ENCODE measurements at places on chromosomes 11 and 22.

- DNase-seq = no peak
Measured at GRCh38 chr11:17845431-17845881, 110.9 kb downstream of the KCNC1 start.

- no peak for DNase-seq
Measured at GRCh38 chr22:31520051-31520450, 23.7 kb downstream of the SFI1 start.

DNA sequence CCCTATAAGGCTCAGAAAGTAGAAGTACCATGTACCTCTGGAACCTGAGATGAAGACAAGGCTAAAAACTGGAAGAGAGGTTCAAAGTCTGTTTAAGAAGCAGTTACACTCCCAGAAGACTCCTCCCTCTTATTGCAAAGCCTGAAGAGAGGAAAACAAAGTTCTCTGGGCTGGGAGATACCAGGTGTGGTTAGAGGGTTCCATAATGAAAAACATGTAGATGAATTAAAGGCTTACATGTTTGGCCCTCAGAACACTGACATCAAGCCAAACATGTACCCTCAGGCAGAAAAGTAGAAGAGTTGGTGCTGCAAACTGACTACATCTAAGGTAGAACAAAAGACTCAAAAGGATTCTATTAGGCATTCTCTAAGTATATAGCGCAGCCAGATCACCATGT is 205.3 kb downstream of the TTC28 start:
- no peak for DNase-seq

DNA sequence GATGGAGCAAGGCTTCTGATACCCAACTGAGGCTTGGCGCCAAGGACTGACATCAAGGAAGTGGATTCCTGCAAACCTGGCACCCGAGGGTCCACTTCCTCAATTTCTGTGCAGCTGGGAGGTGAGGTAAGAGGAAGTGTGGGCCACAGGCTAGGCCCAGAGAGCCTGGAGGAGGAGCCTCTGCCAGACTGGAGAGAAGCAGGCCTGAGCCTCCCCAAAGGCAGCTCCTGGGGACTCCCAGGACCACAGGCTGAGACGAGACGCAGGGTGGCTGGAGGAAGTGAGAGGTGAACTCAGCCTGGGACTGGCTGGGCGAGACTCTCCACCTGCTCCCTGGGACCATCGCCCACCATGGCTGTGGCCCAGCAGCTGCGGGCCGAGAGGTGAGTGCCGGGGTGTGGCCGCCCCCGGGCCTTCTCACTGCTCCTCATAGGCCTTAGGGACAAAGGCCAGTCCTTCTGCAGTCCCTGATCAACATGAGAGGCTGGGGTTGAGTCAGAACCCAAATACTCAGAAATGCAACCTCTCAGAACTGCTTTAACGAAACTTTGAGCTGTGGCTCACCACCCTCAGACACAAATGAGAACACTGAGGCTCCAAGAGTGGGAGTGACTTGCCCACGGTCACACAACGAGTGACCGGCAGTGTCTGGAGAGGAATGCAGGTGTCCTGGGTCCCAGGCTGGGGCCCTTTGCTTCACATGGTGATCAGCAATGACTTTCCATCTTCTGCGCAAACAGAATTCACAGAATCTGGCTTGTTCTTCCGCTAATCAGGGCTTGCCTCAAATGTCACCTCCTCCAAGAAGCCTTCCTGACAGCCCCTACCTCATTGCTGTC is at the start of gene NCF4:
Gene NCF4, plus strand, starts transcription at position 186 of the 839 bp plus-strand sequence. Its CDS starts 166 bp downstream, at position 352.
- DNase-seq = peak; percentile 57

DNA sequence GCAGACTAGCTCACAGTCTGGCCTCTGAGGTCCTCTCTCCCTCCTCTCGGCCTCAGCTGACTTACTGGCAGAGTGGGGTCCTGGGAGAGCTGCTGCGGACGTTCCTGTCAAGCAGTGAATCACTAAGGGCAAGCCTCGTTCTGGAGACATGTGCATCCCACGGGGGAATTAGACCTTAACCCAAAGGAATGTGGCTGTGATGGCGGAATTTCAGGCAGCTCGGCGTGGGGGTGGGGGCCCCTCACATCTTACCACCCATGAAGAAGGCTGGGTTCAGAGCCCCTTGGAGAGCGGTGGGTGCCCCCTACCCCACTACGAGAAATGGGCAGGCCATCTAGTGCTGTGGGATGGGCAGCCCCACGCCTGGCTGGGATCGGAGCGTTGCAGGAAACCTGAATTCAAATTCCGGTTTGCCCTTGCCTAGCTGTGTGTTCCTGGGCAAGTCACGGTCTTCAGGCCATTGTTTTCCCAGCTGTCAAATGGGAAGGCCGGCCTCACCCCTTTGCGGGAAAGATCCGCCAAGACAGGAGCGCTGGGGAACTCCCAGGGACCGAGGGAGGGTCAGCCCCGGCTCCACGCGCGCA is 554 bp downstream of the LRRC32 start:
- DNase-seq = peak; percentile 61
